ENCODE measurements at places on chromosomes 1 and 21. TPM values are rescaled to one million over a fixed set of nuclear protein-coding genes. Genes with fewer than 3 reads are reported as not detected.

MINDY1 gene
- total RNA-seq: 18.4 TPM

DNA sequence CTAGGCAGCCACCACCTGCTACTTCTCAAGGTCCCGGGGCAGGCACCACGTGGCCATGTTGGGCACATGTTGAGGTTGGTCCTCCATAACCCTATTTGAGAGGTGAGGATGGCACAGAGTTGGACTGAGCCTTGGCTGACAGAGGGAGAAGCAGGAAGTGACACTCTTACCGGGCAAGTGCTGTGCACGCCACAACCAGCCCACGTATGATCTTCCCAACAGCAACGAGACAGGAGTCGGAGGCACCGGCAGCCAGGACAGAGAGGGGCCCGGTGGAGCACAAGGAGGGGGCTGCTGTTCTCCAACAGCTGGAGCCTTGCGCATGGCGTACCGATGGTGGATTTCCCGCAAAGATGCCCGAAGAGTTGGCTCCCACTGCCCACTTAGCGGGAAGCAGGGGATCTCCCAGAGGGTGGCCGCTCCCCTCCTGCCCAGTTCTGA lies 3.4 kb downstream of the CLEC20A start:
- DNase-seq: peak; percentile 21

GRCh38 chr1:63730211-63730610 lies 43.6 kb upstream of the ROR1 start:
- DNase-seq: no peak

- DNase-seq: no peak
Measured at GRCh38 chr1:246302251-246302625, 204.8 kb downstream of the SMYD3 start.

GRCh38 chr1:32367912-32368635 lies 5.7 kb downstream of the TSSK3 start:
- DNase-seq: no peak

LIN28A gene
- total RNA-seq: 868 TPM

DNA sequence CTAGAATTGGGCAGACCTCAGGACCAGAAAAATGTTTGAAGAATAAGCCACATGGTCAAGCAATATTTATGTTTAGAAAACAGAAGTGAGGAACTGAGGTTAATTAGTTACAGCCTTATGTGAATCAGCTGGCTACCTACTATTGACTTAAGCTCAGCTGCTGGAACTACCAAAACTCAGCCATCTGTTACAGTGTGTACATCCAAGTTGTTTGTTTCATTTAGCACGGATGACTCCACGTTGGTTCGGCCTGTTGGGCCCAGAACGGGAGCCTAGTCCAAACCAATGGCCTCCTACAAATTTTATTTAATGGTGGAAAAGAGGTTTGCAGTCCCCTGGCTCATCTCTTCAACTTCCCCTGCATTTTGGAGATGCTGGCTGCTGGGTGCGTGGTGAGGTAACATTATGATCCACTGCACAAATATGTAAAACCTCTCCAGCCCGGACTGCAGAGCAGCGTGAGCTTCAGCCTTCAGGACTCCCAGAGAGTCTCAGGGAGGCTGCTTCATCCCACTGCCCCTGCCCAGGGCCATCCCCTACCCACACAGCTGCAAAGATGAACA lies 143.4 kb downstream of the ZZZ3 start:
- DNase-seq: no peak

DNA sequence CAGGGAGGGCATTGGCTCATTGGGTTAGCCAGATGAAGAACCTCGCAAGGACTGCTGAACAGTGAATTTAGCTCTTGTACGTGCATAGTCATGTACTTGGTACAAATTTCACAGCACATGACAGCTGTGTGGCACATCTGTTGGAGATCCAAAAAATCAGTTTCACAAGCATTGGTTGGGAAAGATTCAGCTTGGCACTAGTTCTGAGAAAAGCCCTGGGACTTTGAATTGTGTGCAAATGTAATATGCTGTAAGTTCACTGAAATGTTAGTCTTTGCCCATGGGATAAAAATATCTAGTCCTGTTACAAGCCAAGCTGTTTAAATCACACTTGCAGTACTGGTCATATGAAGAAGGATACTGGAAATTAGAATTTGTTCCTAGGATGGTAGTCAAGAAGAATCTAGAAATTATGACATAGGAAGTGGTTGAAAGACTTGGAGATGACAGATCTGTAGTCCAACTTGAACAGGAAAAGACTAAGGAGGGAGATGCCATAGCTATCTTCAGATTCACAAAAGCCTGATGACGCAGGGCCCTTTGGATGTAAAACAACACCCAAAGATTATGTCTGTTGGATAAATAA lies 19.2 kb downstream of the LAMC2 start:
- DNase-seq: no peak

DNA sequence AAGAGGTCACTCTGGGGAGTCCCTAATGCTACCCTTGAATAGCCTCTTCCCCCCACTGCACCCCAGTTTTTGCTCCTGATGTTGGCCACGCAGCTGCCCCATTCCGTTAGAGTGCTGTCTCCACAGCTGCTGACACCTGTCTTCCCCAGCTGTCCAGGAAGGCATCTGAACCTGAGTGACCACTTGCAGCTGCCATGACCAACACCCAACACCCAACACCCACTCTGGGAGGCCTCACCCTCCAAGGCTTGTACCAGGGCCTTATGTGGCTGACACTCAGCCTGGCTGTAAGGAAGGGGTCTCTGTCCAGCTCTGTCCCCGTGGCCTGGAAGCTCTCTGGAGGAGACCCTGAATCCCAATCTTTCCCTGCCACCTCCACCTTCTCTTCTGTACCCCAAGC lies 26.7 kb upstream of the LDLRAP1 start:
- DNase-seq: no peak

DNA sequence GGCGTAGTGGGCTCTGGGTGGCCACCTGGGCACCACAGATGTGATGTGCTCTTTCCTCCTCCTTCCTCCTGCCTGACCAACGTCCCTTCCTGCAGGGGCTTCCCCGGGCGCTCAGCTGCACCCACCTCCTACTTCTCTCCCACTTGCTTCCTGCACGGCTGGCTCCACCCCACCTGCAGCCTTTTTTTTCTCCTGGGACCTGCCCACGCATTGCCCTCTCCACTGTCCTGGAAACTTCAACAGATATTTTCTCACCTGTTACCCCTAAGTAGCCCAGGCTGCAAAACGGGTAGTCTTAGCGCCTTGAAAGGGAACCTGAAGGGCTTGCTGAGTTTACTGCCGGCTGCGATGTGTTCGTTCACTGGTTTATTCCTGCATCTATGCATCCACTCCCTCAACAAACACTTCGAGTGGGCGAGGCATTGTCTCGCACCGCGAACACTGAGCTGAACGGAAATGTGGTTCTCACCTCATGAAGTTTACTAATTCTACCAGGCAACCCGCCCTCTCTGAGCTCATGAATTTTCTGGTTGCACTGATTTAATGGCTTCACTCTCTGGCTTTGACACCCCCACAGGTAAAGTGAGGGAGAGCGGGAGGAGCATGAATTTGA lies 23.6 kb downstream of the ZBTB18 start:
- DNase-seq: no peak

GRCh38 chr1:172382990-172383389 lies 37.5 kb upstream of the C1orf105 start:
- no peak for DNase-seq

GRCh38 chr21:39099859-39100258 lies 83.4 kb downstream of the PSMG1 start:
- DNase-seq: no peak

GRCh38 chr1:231626951-231627614 lies 493 bp downstream of the DISC1 start:
- peak; percentile 84 for DNase-seq

RLF gene
- 19.6 TPM for total RNA-seq

CASQ1 gene
- total RNA-seq: 4.4 TPM

GRCh38 chr1:54096227-54096876 lies 42.9 kb downstream of the TCEANC2 start:
- DNase-seq: no peak

- DNase-seq: no peak
Measured at GRCh38 chr1:110707232-110707631, 32.5 kb upstream of the KCNA3 start.

ARHGEF10L gene
- 76.9 TPM for total RNA-seq

GRCh38 chr1:240691909-240692705 lies 80.2 kb upstream of the GREM2 start:
- peak; percentile 58 for DNase-seq

GRCh38 chr1:20479840-20480239 lies 6.2 kb downstream of the CAMK2N1 start:
- DNase-seq: no peak

GRCh38 chr1:41783189-41783639 lies 135.5 kb downstream of the HIVEP3 start:
- no peak for DNase-seq

- no peak for DNase-seq
Measured at GRCh38 chr21:44395260-44395659, 41.8 kb downstream of the TRPM2 start.

- DNase-seq: peak; percentile 93
Measured at GRCh38 chr1:46448109-46448911, 41.3 kb upstream of the DMBX1 start.

TRIM67 gene
- not detected for total RNA-seq

DNA sequence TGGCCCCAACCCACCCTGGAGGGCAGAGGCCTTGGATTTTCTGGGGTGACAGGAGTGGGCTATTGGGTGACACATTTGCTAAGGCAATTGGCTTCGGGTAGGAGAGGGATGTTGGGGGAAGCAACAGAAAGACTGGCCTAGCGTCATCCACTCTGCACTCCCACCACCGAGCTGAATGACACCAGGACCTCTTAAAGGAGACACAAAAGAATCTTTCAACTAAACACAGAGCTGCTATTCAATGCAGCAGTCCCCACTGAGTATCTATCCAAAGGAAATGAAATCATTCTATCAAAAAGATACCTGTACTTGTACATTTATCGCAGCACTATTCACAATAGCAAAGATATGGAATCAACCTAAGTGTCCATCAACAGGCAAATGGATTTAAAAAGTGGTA lies 6.2 kb downstream of the TFF2 start:
- no peak for DNase-seq

DNA sequence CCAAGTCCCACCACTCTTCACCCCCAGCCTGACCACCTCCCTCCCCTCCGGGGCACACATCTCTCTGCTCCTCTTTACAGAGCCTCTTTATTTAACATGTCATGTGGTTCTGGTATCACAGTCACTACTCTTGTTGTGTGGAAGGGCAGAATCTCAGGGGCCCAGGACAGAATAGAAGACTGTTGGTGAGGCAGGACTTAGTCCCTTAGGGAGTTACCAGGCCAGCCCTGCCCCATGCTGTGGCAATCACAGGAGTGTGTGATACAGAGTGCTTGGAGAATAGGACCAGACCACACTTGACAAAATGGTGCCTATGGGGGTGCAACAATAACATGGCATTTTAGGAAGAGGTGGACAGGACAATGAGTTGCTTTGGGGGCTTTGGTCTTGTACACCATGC lies 43.0 kb upstream of the CRNN start:
- no peak for DNase-seq

DNA sequence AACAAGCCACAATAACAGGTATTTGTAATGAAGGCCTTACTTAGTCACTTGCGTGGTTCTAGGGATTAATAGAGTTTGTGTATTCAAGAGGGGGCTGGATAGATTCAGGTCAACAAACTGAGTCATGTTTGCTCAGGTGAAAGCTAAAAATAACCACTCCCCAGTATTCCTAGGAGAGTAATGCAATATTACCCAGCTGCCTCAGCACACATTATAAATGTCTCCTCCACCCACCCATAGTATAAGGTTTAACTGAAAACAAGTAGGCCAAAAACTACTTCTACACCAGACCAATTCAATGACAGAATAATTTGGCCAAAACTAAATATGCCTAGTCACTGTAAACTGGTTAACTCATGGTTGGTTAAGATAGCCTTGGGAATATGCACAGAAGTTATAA lies 34.4 kb downstream of the WLS start:
- DNase-seq: no peak

DNA sequence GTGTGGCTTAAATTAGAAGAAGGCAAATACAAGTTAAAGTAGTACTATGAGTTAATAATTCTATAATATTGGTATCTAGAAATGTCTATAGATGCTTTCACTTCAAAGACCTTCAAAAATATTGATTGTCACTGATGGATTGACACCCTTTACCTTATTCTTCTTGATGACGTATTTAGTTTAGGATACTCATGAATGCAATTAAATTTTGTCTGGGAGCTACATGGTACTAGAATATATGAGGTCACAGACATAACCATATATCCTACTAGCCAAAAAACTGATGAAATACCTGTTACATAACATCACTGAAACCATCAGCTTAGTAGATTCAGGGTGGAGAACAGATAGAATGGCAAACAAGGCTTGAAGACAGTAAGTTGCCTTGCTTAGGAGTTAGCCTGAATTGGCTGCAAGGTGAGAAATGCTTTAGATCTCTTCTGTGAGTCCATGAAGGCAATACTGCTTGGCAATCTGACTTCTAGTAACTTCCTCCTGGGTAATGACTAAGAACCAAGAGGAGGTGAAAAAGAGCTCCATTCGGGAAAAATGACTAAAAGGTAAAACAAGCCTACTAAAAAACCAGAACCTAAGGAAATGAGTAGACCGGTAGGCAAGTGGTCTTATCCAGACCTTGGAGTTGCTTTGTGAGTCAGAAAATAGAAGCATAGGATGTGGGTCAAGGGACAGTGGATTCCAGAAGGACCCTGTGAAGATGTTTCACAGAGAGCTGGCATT lies 16.9 kb upstream of the ARHGAP29 start:
- DNase-seq: no peak

RHOC gene
- total RNA-seq: 71.9 TPM

DNA sequence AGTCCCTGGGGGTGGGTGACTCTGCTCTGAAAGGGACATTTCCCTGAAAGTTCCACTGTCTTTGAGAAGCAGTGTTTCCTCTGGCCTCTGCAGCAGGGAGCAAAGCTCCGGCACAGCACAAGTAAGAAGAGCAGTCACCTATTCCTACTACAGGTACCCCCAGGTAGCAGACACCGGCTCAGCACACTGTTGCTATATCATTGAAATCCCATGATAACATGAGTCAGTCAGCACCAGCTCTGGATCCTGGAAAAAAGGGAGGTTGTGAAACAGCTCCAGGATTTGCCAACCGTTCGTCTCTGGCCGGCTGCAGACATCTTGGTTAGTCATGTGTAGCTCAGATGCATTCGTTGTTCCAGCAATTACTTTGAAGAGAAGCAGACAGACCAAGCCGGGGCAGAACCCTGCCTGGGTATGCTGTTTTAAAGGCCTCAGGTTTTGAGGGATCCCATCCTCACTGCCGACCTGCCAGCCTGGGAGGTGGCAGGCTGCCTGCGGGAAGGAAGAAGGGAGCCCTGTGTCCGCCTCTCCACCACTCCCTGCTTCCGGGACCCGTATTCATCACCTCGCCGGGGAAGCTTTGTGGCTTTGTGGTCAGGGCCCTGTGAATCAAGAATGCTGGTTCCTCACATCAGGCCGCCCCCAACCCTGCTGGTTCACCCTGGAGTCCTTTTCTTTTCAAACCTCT lies 139.2 kb downstream of the CLIC6 start:
- no peak for DNase-seq

CLCA1 gene
- total RNA-seq: not detected

DNA sequence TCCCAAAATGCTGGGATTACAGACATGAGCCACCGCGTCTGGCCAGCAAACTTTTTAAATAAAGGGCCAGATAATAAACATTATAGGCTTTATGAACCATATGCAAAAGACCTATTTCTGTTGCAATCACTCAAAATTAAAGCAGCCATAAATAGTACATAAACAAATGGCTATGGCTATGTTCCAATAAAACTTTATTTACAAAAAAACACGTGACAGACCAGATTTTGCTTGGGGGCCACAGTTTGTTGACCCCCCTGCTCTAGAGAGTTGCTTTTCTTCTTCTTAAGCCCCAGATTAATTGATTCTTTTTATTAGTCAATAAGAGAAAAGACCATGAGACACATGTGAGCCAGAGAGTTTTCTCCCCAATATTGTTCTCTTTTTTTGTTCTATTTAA lies 138.3 kb downstream of the MACF1 start:
- no peak for DNase-seq

C1orf56 gene
- total RNA-seq: 4.7 TPM

Measured in H7 (cell line).